ENCODE measurements at places on chromosomes 5 and 9.

DNA sequence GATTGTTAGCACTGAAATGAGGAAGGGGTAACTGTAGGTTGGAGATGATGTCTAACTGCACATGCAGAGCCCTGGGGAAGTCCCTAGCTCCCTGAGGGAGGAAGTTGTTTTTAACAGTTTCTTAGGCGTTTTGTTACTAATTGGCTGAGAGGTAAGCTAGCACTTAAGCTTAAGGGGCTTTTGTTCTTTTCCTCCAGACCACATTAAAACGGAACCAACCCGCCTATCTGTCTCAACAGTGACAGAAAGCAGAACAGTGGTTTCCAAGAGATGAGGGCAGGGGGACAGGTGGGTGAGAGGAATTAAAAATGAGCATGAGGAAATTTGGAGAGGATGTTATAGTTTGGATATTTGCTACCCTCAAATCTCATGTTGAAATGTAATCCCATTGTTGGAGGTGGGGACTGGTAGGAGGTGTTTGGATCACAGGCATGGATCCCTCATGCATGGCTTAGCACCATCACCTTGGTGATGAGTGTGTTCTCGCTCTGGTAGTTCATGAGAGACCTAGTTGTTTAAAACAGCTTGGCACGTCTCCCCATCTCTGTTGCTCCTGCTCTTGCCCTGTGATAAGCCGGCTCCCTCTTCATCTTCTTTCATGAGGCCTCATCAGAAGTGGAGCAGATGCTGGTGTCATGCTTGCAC lies 38.9 kb downstream of the LYRM7 start:
- peak; percentile 61 for DNase-seq

GRCh38 chr5:93511445-93511844 lies 69.6 kb downstream of the NR2F1-AS1 start:
- no peak for DNase-seq

DNA sequence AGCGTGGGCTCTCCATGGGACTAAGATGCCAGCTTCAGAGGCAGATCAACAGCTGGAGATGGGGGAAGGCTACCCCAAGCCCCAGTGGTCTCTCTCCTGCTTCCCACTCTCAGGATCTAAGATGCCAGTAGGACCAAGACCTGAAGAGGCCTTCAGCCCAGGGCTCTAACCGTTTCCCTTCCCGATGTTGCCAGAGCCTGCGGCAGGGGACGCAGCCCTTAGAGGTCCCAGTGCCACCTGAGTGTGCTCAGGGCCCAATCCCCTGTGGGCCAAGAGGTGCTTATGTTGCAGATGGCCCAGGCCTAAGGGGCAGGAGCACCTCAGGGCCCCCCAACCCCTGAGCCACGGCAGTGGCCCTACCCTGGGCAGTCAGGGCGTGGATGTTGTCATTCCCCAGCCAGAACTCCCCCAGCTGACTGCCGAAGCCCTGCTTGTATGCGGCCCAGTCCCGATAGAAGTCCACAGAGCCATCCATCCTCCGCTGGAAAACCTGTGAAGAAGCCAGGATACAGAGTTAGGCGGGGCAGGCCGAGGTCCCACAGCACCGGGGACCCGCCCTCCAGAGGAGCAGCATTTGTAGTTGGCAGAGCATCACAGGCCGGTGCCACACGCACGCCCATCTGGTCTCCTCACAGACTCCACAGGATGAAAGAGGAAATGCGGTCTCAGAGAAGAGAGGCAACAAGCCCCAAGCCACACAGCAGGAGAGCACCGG lies 5.4 kb downstream of the FCN1 start:
- DNase-seq = no peak

- no peak for DNase-seq
Measured at GRCh38 chr5:39657943-39658342, 233.2 kb upstream of the DAB2 start.

- no peak for DNase-seq
Measured at GRCh38 chr5:170115925-170116324, 10.2 kb downstream of the FOXI1 start.

- DNase-seq = no peak
Measured at GRCh38 chr9:130289711-130290241, 24.2 kb downstream of the HMCN2 start.

DNA sequence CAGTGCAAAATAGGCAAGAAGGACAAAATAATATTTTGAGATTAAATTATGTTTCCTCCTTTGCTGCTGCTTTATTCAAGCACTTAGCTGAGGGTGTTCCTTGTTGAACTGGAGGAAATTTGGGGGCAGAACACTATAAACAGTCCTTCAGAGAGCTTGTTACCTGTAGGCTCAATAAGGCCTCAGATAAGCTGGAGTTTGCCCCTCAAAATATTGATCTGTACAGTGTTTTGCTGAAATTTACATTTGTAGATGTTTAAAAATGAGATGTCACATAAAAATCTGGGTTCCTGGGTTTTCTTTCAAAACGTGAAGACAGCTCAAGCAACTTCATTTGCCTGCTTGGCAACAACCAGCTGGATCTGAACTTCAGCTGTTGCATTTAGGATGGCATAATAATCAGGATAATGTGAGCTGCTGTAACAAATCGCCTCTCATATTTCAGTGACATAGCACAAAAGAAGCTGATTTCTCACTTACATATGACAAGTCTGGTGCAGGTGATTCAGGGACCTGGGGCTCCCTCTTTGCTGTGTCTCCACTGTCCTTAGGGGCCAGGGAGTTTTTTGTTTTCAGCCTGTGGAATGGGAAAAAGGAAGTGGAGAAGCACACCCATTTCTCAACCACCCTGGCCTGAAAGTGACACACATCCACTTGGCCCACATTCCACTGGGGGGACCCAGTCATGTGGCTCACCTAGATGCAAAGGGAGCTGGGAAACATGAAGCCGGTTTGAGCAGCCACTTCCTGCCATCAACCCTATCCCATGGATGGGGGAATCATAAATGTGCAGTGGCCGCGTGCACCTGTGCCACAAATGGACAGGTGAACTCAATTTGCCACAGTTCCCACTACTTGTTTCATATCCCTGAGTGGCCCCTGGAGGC lies 2.4 kb upstream of the PSAT1 start:
- no peak for DNase-seq

DNA sequence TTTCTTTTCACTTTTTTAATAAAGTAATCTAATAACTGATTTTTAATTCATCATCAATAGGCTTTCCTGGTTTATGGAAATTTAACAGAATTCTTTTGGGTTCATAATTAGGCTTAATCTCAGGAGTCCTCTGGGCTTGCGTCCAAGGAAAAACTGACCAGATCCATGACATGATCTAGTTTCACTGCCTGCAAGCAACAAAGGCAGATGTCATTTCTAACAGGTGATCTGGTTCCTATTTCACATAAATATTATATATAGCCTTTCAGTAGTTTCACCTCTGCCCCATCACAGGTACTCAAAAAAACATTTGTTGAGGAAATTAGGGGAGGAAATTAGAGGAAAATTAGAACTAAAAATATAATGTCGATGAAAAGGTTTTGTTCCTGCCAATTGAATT lies 126.4 kb downstream of the FBXL17 start:
- no peak for DNase-seq

GRCh38 chr9:93346231-93347112 lies 105.0 kb upstream of the FAM120A start:
- no peak for DNase-seq

GRCh38 chr9:33105959-33106358 lies 29.5 kb upstream of the SMU1 start:
- no peak for DNase-seq

DNA sequence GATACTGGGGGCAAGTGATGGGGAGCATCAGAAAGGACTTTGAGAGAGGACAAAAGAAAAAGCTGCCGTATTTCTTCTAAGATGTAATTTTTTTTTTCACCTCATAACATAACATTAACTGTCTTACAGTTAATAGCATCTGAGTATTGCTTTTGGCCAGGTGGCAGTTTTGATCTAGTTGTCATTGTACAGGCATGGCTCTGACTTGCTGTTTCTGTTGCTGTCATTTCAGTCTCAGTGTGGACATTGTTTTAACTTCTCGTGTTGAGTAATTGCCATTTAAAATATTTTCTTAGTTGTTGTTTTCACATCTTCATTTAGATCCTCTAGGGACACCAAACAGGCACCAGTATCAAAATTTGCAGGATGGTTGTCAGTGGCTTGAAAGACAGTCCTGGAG lies 12.4 kb downstream of the SMAD5 start:
- DNase-seq = no peak

GRCh38 chr5:142522983-142523382 lies 162.9 kb downstream of the FGF1 start:
- DNase-seq = no peak

DNA sequence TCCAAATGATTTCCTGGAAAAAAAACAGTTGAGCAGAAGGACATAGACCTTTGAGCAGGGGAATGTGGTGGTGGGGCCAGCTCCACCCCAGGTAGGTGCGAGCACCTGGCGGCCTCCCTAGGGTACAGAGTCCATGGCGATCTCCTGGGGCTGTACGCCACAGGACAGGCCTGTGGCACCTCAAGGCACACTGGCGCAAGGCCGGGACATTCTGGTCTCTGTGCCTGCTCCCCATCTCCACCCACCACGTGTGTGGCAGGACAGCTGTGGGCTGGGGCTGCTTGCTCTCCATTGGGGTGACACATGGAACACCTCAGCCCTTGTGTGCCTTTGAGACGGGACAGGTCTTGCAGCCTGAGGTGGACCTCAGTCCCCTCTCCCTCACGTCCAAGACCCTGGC lies 25.2 kb downstream of the WNK2 start:
- no peak for DNase-seq

GRCh38 chr5:130890610-130891009 lies 274.4 kb downstream of the HINT1 start:
- DNase-seq = no peak

DNA sequence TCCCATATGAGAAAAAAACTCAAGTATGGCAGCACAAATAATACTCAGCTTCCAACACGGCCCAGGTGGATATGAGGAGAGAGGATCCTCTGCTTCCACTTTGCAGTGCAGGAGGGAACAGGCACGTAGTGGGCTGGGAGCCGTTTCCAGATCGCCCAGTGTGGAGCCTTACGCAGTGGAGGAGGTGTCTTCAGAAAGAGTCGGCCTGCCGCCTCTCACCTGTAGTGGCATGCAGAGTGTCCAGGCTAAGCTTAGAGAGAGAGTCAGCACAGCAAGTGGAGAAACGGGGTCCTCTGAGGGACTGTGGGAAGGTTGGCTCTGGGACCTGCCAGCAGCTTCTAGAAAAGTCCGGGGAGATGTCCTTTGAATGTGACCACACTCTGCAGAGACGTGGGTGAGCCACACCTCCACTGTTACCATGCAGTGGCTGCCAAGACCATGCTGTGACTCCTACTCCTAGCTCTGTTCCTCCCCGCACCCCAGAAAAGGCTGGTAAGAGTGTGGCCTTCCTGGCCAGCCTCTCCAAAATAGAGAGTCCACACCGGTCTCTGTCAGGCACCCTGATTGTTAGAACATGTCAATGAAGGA lies 3.5 kb upstream of the SEMA4D start:
- DNase-seq = no peak

- no peak for DNase-seq
Measured at GRCh38 chr9:12798066-12798770, 23.4 kb downstream of the LURAP1L start.

DNA sequence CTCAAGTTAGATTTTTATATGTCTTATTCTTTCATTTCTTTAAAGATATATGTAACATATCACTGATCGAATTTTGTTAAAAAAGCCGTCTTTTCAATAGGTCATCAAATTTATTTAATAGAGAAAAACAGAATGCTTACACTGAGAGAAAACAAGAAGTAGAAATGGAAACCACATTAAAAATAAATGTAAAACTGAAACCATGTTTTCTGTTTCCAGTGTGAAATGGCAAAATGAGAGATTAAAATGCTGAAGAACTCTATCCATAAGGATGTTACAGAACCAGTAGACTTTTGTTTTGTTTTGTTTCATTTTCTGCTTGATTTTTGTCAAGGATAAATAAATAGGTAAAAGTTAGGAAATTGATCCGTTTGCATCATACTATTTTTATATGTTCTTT lies 210.1 kb downstream of the PRDM9 start:
- no peak for DNase-seq

DNA sequence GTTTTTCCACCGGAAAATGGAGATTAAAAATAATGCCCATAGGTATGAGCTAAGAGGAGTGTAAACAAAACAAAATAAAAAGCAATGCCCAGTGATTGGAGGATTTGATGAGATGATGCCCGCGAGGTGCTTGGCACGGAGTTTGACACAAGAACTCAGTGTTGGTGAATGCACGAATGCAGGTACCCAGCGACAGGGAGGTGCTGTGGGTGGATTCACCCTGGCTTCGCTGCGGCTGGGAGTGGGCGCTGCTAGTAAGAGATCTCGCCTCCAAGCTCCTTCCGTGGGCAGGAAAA lies 526 bp upstream of the STXBP1 start:
- no peak for DNase-seq

DNA sequence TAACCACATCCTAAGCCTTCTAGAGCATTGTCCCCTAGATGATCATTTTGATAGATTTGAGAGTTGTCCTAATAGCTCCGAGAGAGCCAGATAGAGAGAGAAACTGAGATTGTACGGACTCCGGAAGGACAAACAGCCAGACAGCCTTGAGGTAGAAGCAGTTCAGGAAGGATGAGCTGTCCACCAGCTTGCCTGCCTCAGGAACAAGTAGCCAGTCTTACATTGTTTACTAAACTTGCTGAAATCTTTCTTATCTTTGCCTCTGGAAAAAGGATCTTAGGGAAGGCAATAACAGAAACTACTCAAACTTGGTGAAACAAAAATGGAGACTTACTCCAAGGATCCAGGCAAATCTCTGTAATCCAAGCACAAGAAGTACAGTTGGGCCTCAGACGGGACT lies 39.0 kb upstream of the SAP30L start:
- no peak for DNase-seq

DNA sequence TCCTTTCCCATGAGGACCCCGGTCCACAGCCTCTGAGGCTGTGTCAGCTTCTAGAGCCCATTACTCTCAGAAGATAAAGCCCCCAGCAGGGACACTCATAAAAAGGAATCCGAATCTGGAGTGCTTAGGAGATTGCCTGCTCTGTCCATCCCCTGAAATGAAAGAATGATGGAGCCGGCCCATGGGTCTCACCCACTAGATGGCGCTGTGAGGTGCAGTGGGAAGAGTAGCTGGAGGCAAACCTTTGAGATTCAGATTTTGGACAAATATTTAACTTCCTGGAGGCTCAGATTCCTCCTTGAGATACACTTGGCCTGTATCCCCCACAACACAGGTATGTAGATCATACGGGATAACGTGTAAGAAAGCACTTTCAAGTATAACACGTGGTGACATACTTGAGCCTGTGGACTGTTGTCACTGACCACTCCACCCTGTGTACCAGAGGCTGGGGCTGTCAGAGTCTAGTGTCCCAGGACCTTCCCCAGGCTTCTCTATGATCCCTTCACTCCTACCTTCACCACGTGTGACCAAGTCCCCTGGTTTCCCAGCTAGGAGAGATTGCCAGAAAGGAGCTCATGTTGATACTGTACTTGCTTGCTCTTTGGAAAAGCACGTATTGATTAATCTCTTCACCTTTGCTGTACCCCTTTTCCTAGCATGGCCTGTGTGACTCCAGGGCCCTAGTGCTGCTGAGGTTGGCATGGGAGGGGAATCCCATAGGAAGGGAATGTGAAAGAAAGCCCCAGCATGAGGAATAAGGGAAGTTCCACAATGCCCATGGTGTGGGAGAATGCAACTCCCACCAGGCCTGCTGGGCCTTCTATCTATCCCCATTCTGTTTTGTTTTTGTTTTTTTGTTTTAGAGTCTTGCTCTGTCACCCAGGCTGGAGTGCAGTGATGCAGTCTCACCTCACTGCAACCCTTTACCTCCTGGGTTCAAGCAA lies 32.1 kb downstream of the TRMO start:
- DNase-seq = no peak

GRCh38 chr5:180013678-180014077 lies 57.9 kb downstream of the RNF130 start:
- no peak for DNase-seq

Measured in NCI-H345 (cell line).